Activated CD8-positive, alpha-beta T cell treated with anti-CD3 and anti-CD28 coated beads for 36 hours (primary cell): ENCODE measurements at places on chromosomes 1 and 21. TPM values are rescaled to one million over a fixed set of nuclear protein-coding genes. Genes with fewer than 3 reads are reported as not detected.
A peak's percentile ranks its signal among the peaks of the same experiment; 100 is the strongest.

- DNase-seq, result no peak
Measured at GRCh38 chr21:41170859-41171609, 3.1 kb downstream of the BACE2 start.

DNA sequence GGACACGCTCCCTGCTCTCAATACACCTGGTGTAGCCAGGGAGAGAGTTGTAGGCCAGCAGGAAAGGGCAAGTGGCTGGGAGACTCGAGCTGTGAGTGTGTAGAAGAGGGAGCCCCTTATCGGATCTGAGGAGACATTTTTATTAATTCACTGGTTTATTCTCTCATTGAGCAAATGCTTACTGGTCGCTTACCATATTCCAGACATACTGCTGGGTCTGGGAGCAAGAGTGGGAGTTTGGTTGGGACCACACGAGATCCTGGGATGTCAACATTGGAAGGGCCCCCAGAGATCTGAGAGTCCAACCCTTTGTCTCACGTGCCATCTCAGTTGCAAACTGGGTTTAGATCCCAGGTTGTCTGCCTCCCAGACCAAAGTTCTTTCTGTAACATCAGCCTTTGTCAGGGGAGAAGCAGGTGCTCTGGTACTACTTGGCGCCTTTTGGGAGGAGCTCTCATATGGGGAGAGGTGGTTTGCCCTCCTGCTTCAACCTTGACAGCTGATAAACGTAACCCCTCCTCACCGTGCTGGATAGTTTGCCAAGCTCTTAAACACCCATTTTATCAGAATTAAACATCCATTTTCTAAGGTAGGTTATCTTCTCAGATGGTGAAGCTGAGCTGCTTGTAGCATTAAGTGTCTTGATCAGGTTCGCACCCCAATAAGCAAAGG, 742 bp downstream of the TMEM222 start:
- no peak for DNase-seq

- DNase-seq, result no peak
Measured at GRCh38 chr1:154931940-154932487, 4.5 kb downstream of the PMVK start.

- no peak for DNase-seq
Measured at GRCh38 chr1:114723915-114724314, 7.3 kb upstream of the NRAS start.

DNA sequence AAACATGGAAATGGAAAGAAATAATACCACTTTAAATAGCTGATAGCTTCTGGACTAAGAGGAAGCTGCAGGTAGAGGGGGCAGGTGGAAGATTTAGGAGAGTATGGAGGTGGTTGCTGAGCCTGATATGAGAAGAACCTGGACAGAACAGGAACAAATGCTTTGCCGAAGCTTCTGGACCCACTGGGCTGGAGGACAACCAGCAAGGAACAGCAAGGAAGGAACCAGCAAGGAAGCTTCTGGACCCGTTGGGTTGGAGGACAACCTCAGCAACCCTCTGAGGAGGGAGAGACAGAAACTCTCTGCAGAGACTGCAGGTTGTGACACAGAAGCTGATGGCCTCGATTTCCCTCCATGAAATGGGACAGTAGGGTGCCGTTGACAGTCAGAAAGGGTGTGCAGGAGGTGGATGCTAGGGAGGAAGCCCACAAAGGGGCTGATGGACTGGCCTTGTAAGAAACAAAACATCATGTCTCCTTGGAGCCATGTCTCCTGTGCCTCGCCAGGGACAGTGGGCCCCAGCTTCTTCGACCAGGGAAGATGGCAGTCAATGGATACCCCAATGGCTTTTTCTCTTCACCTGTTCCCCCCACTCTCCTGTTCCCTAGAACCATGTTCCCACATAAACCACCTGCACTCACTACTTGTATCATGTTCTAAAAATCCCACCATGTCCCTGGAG, 8.3 kb upstream of the WNT3A start:
- no peak for DNase-seq

DNA sequence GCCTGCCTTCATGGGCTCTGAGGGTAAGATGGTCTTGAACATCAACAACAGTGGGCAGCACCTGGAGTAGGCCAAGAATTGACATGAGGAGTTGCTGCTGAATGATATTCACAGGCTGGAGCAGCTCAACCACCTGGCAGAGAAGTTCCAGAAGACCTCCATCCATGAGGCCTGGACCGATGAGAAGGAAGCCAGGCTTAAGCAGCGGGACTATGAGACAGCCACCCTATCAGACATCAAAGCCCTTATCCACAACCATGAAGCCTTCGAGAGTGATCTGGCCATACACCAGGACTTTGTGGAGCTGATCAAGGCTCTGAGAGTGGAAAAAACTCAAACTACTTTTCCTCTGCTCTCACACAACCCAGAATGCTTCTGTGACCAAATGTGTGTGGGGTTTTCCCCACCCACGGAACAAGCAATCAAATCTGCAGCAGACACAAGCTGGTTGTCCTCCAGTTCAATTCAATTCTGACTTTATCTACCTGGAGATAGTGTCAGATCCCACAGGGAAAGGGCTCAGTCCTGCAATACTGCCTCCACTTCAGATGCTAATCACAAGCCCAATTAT, 12.1 kb upstream of the EPHA10 start:
- DNase-seq, result peak; percentile 56

DNA sequence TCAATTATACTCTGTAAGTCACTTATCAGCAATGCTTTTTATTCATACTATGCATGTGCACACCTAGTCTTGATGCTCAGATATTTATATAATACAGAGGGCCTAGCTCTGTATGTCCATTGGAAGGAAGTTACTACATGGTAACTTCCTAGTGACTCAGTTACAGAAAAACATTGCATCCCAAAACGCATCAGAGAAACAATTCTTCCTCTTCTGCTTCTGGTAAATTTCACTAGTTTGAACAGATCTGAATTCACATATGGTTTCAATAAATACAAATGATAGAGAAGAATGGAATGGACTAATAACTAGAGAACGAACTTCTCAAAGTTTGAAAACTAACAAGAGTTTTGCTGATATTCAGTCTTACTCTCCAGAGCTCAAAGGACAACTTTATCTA, 811.3 kb upstream of the ADGRL2 start:
- DNase-seq, result no peak

GRCh38 chr21:25934771-25935224, 200.0 kb downstream of the GABPA start:
- DNase-seq, result peak; percentile 34

GRCh38 chr1:163471779-163472650, 150.3 kb downstream of the NUF2 start:
- DNase-seq, result no peak

Gene ATF3
- 35.4 TPM for total RNA-seq

Gene RNU1-2
- total RNA-seq, result 820 TPM

Gene RAVER2
- 2.6 TPM for total RNA-seq
